NCI-H2171 (cell line): ENCODE measurements at places on chromosomes 3 and 15.

- peak; percentile 14 for DNase-seq
Measured at GRCh38 chr3:17494117-17494809, 248.2 kb downstream of the TBC1D5 start.

GRCh38 chr3:61520966-61521628 lies 40.3 kb upstream of the PTPRG start:
- no peak for DNase-seq

GRCh38 chr15:90859234-90860131 lies 8.9 kb upstream of the FURIN start:
- DNase-seq, result no peak

DNA sequence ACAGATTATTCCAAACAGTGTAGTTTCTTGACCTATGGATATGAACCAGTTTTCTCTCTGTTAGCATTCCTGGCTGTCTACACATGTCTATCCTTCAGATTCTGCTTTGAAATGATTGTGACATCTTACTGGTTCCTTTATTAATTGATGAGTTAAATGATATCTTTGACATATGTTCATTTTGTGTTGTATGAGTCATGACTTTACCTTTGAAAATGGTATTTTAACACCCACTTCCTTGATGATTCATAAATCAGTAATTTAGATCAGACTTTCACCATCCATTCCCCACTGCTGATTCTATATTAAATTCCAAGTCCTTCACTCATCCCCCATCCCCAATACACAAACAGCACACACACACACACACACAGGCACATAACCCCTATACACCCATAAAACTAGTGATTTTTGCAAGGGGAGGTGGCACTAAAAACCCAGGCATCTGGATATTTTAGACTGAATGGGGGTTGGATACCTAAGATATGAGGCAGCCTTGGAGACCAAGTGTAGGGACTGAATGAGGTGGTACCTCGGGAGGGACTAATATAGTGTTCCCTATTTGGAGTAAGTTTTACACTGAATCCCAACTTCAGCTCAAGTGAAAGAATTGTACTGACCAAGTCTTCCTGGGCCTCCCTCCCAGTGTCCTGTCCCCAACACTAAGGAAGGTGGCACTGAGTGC lies 9.7 kb downstream of the CCK start:
- DNase-seq, result no peak

- no peak for DNase-seq
Measured at GRCh38 chr3:167187221-167187620, 192.9 kb downstream of the ZBBX start.

DNA sequence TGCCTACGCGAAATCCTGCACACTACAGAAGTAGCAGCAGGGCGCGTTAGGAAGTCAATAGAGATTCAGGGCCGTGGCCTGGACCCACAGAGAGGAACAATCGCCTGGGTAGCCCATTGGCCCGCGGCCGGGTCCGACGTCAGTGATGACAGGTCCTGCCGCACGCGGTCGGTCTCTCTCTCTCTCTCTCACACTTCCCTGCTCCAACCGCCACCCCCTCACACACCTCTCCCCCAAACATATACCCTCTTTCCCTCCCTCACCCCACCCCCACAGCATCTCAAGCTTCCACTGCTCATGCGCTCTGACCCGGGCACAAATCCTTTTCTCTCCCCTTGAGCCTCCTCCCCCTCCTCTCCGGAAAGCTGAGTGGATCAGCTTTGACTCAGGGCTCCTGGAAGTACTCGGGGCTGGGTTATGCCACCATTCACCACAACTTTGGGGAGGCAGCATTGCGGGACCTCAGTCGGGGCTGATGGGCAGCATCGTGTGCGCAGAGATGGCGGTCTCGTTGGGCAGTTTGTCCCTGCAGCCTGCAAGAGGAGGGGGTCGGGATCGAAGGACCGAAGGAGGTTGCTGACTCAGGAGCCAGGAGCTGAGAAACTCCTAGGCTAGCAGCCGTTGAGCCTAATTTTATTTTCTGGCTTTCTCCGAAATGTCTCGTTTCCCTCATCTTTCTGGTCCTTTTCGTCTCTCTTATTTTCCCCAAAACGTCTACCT lies 9.0 kb downstream of the ZIC4 start:
- no peak for DNase-seq
